MG63 (cell line): ENCODE measurements at places on chromosomes 6 and 20. TPM values are rescaled to one million over a fixed set of nuclear protein-coding genes. Genes with fewer than 3 reads are reported as not detected.

DNA sequence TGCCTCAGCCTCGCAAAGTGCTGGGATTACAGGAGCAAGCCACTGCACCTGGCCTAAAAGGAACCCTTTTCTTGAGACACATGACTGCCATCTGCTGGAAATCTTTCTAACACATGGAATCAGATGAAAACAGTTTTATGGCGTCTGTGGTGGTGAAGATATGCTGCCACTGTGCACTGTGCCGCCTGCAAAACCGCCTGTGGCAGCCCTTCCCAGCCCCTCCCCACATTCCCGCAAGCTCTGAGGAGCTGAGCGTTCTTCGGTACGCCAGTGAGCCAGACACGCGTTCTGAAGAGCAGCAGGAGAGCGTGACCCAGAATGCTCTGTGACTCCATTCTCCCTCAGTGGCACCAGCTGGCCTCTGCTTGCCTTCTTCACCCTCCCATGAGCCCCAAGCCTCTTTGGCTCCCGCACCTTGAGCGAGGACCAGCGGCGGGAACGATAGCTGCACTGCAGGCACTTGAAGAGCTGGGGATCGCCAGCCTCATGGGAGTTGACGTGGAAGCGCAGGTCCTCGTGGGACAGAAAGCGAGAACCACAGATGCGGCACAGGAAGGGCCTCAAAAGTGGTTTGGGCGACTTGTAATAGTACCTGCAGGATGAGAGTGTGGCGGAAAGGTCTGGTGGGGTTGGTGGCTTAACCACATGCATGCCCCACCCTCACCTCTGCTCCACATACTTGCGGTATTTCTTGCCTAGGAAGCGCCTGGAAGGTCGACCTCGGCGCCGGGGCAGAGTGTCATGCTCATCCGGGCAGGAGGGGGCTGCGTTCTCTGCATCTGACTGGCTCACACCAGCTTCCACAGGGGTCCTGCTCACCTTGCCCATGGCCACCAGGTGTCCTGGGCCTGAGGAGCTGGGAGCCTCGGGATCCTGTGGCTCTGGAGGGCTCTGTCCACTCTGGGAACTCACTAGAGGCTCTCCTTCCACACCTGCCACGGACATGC lies 8.7 kb downstream of the ZNF335 start:
- DNase-seq, result no peak

The SLC22A7 gene
- not detected in 2 replicates for total RNA-seq

DNA sequence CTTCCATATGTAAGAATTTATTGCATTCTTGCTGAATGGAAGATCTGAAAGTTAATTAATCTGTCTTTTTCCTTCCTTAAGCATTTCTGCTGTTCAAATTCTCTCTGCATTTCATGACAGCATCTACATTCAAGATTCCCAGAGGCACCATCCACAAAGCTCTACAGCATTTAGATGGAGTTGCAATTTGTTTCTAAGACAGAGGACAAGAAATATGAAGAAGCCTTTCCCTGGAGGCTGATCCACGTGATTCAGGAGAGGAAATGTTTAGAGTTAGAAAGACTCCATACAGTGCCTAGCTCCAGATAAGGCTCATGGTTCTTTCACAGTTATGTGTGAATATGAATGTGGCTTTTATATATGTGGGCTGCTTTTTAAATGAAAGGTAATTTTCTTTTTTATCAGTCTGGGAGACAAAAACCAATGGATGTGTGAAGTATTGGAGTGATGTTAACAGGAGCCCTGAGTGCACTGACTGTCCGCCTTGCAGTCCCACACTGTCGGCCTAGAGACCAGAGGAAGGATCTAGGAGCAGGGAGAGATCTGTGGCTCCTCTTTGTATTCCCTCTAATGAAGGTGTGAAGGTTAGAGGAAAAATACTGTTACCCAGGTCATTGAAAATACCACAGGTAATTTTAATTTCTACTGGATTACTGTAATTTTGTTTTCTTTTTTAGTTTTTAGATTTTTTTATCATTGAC lies 686.6 kb upstream of the GJE1 start:
- DNase-seq, result no peak

DNA sequence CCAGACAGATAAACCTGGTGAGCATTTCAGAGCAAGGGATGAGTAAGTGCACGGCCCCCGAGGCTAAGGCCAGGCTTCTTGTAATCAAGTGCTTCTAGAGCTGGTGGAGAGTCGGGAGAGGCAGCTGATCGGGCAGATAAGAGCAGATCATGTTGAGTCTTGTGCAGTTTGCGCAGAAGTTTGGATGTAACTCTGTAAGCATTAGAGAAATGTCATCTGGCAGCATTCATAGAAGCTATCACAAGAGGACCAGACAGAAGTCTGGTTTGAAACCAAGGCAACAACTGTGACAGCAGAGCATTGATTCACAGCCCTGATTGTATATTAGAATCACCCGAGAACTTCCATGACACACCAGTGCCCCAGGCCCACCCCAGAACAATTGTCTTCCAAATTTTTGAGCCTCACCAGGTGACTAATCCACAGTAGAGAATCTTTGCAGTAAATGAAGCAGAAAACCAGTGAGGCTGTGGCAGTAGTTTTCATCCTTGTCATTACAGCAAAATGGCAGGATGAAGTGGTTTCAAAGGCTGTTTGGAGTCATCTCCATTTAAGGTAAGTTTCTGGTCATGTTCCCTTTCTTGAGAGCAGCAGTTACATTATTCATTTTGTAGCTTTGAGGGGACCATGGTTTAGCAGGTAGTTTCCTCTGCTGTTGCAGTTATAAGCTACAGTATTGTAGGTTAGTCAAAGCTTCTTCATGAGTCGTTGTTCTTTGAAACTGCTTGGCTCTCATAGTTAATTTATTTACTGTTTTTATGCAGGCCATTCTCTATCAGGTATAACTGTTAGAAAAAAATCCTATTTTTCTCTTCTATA lies 84.1 kb downstream of the RNF217 start:
- no peak for DNase-seq

DNA sequence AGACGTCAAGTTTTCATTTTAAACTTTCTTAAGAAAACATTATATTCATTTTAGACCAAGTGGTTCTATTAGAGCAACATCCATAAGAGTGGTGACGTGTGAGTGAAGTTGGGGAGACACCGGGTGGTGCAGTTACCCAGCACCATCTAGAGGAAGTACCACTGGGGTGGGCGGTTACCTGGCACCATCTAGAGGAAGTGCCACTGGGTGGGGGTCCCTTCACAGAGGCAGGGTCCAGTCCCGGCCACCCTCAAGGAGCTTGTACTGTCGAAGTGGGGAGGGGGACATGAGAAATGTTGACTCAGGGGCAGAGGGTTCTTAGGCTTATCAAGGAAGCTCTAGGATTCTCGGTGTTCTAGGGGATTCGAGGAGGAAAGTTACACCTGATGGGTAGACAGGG lies 26.2 kb downstream of the PHACTR3 start:
- DNase-seq, result no peak

DNA sequence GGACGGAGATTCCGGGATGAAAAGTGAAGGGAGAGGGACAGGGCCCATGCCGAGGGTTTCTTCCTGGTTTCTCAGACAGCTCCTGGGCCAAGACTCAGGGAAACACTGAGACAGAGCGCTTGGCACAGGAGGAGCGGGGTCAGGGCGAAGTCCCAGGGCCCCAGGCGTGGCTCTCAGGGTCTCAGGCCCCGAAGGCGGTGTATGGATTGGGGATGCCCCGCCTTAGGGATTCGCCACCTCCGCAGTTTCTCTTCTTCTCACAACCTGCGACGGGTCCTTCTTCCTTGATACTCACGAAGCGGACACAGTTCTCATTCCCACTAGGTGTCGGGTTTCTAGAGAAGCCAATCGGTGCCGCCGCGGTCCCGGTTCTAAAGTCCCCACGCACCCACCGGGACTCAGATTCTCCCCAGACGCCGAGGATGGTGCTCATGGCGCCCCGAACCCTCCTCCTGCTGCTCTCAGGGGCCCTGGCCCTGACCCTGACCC lies 55.0 kb upstream of the HLA-A start:
- DNase-seq, result peak; percentile 52

The HAO1 gene
- not detected in 2 replicates for total RNA-seq

DNA sequence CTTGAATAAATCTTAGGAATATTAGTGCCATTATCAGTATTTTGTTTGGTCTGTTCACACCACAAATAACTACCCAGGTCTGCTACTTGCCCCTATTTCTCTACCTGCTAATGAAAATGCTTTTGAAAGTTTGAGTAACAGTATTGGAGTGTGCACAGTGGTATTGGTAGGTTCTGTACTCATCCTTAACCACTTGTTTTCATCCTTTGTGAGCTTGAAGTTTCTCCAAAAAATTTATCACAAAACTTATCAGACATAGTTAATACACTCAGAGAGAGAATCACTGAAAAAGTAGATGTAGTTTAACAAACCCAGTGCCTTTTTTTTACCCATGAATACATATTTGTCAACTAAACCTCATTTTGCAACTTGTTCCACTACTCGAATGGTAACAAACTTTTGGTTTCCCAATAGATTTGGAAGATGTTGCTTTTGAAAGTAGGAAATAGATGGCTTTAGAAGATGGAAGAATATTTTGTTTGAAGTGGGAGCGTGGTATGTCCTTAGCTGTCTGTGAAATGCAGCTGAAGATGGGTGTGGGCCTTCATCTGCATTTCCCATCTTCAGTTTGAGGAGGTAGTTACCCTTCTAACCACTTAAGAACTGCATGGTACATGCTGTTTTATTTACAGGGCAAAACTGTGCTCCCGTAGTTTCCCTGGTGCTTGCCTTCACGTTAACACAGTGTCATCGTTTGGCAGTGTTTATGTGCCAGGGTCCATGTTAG lies 9.0 kb downstream of the PTPN1 start:
- DNase-seq, result no peak

DNA sequence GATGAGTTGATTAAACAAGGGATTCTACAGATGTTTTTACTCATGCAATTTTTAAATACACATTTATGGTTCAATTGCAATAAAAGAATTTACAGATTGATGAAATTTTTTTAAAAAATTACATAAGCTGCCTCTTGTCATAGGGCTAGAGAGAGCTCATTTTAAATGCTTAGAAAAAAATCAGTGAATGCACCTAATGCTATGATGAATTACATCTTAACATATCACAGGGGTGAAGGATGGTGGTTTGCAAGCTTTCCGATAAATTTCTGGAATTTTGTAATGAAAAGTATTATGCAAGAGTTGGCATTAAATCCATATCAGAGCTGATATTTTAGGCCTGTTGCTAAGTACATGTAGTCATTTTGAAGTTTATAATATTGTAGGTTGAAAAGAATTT lies 29.6 kb downstream of the DSE start:
- no peak for DNase-seq

GRCh38 chr6:44761046-44761445 lies 373.5 kb downstream of the CDC5L start:
- DNase-seq, result no peak

- DNase-seq, result no peak
These were observed 691 bp downstream of the ATRN start for GRCh38 chr20:3471397-3472021.

DNA sequence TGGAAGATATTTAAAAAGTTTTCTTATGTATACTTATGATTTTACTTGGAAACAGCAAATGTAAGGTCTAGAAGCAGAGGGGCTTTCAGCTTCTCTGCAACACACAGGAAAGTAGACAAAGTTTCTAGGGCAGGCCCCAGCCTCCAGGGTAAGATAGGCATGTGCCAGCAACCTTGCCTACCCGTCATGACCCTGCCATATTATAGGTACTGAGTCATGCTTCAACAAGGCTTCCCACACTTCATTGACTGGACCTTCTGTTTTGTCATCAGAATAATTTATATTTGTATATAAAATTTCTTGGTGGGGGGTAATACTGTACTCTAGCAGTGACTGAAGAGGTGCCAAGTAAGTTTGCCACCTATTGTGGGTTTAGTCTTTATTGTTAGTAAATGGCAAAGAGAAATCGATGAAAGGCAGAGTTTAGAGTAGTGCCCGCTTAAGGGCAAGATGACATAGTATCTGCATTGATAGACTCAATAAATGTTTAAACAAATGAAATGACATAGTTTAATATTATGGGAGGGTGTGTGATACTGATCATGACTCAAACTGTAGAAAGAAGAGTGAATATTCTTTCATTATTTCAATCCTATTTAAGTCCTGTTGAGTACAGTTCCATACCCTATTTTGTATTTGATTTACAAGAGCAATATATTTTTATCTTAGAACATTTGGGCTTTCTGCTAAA lies 95.6 kb downstream of the JARID2 start:
- peak; percentile 64 for DNase-seq

- no peak for DNase-seq
These were observed 23.0 kb downstream of the APCDD1L start for GRCh38 chr20:58492074-58492718.

The TREM2 gene
- not detected in 2 replicates for total RNA-seq

The GTSF1L gene
- total RNA-seq, result not detected in 2 replicates

The EFCAB8 gene
- total RNA-seq, result not detected in 2 replicates

DNA sequence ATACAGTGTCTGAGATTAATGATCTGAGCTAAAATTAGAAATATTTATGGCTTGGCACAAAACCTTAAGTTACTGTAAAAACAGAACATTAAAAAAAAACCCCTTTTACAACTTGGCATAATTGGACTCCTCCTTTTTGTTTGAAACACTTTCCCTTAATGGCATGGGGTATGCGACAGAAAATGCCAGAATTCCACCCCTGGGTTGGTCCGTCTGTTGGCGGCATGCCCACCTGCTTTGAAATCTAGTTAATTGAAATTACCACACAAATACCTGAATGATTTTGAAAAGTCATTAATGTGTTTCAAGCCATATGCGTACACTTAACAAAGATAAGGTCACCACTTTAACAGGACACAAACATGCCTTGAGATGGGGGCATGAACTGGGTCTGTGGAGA lies 175.1 kb upstream of the FOXQ1 start:
- DNase-seq, result no peak

The LY6G5B gene
- total RNA-seq, result 0.42 and 1.1 TPM in 2 replicates

The TCF19 gene
- total RNA-seq, result 17.3 and 25.0 TPM in 2 replicates
